ENCODE measurements at places on chromosomes 2 and 18.
A peak's percentile ranks its signal among the peaks of the same experiment; 100 is the strongest.

DNA sequence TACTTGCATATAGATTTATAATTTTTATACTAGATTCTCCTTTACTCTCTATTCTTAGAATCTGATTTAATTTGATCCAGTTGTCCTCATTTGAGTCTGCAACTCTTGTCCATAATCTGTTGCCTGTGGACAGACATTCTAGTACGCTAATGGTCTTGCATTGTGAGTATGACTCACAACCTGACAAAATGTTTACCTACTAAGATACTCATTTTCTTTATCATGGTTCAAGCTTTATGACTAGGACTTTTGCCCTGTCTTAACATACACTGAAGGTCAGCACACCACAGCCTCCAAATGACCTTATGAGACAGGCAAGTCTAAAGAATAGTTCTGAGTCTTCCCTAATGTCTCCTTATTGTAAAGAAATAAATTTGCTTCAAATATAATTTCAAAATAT is 142.3 kb upstream of the CDH7 start:
- DNase-seq = no peak

GRCh38 chr2:102046135-102046986 is 54.6 kb downstream of the IL1R2 start:
- no peak for DNase-seq

- no peak for DNase-seq
Measured at GRCh38 chr2:12750166-12750905, 33.6 kb downstream of the TRIB2 start.

DNA sequence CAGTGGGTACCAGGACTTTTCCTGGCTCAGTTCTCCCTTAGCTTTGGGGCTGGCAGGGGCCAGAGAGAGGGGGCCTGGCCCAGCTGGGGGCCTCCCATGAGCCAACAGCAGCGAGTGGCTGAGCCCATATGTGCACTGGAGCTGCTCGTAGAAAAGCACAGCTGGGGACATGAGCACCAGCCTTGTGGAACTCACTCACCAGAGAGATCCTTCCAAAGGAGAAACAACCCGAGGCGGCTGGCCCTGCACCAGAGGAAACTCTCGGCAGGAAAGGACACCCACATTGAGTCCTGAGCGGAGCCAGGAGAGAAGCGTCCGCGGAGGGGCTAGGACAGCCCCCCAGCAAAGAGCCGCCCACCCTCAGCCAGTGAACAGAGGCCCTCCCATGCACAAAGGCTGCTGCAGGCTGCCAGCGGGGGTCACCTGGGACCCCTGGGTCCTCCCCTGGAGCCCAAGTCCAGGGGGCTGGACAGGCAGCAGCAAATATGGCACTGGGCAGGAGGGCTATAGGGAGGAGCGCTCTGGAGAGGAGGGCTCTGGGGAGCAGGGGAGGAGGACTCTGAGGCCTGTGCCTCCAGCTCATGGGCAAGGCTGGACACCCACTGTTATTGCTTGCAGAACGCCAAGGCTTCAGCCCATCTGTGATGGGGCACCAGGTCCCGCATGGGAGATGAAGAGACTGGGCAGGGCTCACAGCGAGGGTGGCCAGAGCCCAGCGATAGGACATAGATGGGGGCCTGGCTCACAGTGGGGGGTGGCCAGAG is 42.1 kb upstream of the SNED1 start:
- DNase-seq = no peak

GRCh38 chr18:326846-327245 is 59.0 kb upstream of the THOC1 start:
- no peak for DNase-seq

DNA sequence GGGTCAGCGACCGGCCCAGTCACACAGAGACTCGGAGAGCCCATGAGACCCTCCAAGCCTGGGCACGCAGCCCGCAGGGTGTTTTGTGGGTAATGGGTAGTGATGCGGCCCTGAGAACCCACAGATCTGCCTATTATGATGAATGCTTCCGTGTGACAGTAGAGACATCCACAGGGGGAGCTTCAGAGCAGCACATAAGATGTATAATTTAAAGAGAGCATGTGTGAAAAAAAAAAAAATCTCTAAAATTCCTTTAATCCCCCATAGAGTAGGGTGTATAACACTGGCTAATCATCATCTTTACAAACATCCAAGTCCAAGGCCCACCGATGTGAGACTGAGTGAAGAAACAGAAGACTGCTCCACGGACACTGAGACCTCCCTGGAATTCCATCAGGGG is 34.6 kb downstream of the BIN1 start:
- DNase-seq = no peak

DNA sequence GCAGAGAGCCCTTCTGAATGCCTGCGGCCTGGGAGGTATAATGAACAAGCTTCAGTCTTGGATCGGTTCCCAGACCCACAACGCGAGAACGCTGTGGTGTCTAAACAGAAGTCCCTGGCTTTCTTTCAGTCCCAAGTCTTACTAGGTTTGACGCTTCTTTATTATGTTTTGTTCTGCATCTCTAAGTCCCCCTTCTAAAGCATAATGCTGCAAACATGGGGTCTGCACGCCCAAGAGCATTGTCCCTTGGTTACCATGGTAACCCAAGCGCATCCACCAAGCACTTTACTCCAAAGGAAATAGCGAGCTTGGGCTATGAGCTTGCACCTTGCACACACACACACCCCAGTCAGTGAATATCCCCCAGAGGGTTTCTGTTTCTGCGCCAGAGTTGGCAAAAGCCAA is 193.7 kb downstream of the INO80D start:
- no peak for DNase-seq

DNA sequence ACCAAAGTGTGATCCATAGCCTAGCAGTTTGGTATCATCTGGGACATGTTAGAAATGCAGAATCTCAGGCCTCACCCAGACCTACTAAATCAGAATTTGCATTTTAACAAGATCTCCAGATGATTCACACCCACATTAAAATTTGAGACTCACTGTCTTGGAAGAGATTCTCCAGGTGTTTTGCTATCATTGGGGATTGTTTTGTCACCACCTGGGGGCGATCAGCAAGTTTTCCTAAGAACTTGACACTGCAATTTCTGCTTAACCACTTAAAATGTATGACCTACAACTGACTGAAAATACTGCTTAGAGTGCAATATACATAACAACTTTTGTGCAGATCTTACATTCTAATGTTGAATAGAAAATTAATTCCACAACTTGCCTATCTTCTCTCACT is 18.9 kb upstream of the ITGA4 start:
- DNase-seq = no peak

GRCh38 chr2:191666732-191667131 is 11.2 kb upstream of the NABP1 start:
- no peak for DNase-seq

DNA sequence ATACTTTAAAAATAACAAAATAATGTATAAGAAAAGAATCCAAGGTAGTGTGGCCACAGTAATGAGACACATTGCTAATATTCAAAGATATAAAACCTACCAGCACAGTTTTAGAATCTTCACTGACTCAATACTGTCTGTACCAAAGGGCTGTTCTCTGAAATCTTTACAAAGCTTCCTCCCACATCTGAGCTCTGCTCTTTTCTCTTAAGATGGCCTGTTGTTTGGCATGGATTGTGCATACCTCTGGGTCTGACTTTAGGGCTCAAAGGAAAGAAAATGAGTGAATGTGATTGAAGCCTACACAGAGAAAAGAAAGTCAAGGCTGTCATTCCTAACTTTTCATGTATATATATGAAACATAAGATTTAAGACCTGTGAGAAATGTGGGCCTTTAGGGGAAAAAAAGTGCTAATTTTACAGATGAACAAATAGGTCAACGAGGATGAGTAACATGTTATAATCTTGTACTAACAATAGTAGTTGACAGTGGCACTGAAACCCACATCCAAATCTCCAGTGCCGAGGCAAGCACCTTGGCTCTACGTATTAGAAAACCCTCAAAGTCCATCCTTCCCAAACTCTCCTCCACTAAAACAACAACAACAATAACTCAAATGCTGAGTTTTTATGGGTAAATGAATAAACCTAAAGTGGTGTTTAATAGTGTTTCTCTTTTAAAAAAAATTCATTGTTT is 114.2 kb downstream of the ZNF521 start:
- DNase-seq = no peak

DNA sequence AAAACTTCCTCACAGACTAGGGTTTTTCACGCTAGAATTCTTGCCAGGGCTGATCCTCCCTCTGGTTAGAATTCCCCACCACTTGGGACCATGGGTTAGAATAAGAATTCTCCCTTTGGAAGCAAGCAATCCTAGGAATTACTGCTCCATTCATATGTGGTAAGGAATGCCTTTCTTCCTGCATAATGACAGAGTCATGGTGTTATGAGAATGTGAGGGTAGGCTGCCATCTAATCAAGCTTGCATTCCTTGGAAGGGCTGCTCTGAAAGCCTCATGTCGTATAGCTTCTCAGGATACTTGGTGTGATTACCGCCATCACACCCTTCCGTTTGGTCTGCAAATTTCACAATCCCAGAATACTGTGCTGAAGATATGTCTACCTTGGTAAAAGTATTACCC is 1282.4 kb upstream of the PIK3C3 start:
- no peak for DNase-seq

GRCh38 chr18:56462276-56462675 is 176.1 kb downstream of the TXNL1 start:
- DNase-seq = no peak

- no peak for DNase-seq
Measured at GRCh38 chr2:197487385-197487784, 12.3 kb downstream of the HSPD1 start.

DNA sequence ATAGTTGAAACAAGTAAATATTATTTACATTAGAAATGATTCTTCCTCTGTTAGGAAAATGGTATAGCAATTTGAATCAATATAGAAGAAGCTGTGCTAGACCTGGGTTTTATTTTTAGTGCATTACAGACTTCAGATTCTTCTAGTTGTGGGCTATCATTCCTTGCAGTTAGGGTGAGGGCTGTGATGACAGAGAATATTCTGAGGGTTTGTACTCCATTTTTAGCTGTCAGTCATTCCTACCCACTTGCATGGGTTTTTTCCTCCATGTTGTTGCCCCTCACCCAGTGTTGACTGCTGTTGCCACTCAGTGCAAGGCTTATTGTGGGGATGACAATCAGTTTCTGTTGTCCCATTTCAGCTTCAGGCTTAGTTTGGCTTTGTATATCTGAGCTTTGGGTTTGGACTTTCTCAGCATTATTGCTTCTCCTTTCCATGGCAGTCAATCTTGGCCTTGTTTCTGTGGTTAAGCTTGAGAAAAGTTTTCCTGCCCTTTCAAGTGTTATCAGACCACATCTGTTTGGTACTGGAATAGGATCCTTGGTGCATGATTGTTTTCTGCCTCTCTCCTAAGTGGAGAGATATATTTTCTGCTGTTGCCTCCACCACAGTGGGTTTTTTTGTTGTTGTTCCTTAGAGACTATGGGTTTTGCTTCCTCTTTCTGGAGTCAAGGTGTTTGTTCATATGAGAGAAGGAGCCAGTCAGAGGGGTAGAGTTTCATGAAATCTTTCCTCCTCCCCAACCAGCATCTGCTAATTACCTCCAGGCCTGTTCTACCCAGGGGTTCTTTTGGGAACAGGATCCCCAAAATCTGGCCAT is 312.7 kb upstream of the CWC22 start:
- no peak for DNase-seq

GRCh38 chr2:61924895-61925663 is 19.6 kb downstream of the COMMD1 start:
- DNase-seq = no peak

DNA sequence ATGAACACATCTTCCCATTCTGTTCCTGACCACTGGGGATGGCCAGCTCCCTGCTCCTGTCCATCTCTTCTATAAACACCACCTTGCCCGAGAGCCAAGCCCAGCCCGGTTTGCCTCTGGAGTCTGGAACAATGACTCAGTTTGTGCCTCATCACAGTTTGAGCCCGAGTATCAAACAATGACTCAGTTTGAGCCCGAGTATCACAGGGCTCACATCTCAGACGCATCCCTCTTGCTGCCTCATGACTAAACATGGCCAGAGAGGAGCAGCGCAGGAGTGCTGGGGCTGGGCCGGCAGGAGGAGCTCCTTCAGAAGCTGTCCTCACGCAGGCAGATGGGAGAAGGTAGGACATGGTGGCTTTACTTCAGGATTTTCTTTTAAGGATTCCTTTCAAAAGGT is 68.7 kb downstream of the PXDN start:
- DNase-seq = peak; percentile 79

GRCh38 chr2:176826984-176827668 is 385.5 kb upstream of the HNRNPA3 start:
- DNase-seq = no peak

DNA sequence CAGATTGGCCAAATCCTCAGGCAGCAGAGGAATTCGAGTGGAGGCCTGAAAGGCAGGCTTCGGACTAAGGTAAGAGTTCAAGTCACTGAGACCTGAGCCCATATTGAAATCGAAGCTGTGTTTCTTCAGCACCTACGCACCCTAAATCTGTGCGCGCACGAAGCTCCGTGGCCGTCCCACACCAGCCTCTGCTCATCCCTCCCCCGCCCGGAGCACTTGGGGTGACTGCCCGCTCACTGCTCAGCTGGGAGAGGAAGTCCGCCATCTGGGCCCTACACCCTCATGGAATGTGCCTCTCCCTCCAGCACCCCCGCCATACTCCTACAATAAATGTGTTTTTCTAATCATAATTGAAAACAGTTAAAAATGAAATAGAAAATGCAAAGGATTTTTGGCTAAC is 734.5 kb downstream of the GALR1 start:
- DNase-seq = no peak

DNA sequence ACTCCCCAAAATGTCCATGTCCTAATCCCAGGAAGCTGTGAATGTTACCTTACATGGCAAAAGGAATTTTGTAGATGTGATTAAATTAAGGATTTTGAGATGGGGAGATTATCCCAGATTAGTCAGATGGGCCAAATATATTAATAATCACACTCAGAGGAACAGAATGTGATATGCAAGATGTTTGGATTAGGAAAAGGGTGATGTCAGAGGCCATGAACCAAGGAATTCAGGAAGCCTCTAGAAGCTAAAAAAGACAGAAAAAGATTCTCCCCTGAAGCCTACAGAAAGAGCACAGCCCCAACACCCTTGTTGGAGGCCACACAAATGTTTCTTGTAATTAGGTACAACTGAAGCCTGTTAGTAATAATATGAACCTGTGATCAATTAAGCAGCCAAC is 13.1 kb downstream of the TMEM131 start:
- DNase-seq = no peak

DNA sequence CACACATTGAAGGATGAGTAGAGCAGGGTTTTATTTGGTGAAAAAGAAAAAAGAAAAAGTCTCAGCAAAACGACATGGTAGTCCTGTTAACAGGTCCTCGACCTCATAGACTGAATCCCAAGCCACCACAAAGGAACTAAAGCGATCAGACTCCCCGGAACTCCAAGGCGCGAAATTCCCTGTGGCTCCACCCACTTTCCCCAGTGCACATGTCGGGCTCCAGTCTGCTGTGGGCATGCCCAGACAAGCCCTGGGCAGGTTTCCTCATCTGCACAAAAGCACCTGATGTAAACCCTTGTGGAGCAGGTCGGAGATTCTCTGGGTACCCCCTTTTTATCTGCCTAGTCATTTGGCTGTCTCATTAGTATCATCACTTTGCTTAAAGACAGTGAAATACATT is 170.7 kb upstream of the FSIP2 start:
- no peak for DNase-seq

All from H54 (cell line).